ENCODE measurements at places on chromosomes 5 and 9. TPM values are rescaled to one million over a fixed set of nuclear protein-coding genes. Genes with fewer than 3 reads are reported as not detected.

GRCh38 chr5:143801252-143801939, 10.6 kb upstream of the HMHB1 start:
- no peak for DNase-seq

- no peak for DNase-seq
Measured at GRCh38 chr9:98975838-98976237, 32.1 kb downstream of the COL15A1 start.

- DNase-seq: no peak
Measured at GRCh38 chr9:123326662-123327093, 29.3 kb upstream of the CRB2 start.

- no peak for DNase-seq
Measured at GRCh38 chr5:61182449-61182848, 20.2 kb upstream of the SMIM15 start.

The FPGS gene
- 38.9 TPM for polyA plus RNA-seq
